ENCODE measurements at places on chromosomes 1 and 21.
A peak's percentile ranks its signal among the peaks of the same experiment; 100 is the strongest.

GRCh38 chr1:19312782-19313635 lies 883 bp downstream of the SLC66A1 start:
- DNase-seq: no peak

GRCh38 chr21:44918107-44918470 lies 2.6 kb downstream of the ITGB2 start:
- DNase-seq: no peak

- no peak for DNase-seq
Observed at GRCh38 chr1:161033751-161034150, 5.0 kb downstream of the TSTD1 start.

- DNase-seq: no peak
Observed at GRCh38 chr1:112247036-112247597, 148.9 kb upstream of the CTTNBP2NL start.

DNA sequence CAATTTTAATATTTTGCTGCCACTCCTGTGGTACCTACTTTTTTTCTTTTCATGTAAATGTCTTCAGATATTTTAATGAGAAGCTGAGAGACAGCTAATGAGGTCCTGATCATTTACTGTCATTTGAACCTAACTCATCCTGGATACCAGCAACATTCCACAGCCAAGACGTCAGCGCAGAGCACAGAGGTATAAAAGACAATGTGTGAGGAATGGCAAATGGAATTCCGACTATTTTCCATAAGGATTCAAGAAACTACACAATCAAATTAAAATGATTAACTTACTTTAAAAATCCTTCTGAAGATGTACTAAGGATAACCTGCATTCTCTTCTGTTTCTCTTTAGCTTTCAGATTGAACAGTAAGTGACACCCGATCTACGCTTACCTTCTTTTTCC lies 38.8 kb downstream of the HEATR1 start:
- no peak for DNase-seq

- no peak for DNase-seq
Observed at GRCh38 chr21:42509244-42509643, 4.4 kb upstream of the SLC37A1 start.

- no peak for DNase-seq
Observed at GRCh38 chr1:119874186-119874585, 22.1 kb downstream of the ADAM30 start.

DNA sequence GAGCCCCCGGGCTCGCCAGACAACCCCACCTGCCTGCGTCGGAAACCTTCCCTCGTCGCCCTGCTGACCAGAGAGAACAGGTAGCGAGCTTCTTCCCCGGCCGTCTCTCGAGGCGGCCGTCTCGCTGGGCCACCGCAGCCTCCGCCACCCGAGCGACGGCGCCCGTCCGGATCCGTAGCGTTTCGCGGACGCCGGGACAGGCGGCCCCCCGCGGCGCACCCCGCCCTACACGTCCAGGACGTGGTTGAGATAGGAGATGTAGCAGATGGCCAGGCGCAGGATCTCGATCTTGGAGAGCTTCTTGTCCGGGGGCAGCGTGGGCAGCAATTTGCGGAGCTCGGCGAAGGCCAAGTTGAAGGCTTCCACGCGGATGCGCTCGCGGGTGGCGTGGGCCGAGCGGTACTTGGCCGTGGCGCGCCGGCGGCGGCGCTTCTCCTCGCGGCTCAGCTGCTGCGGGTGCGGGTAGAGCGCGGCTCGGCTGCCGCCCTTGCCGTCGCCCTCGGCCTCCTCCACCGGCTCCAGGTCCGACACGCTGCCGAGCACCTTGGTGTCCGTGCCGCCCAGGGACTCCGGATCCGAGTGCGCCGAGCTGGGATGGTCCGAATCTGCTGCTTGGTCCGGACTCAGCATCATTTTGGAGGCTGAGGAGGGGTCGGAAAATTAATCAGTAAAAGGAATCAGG lies 3.0 kb downstream of the NHLH2 start:
- DNase-seq: no peak

DNA sequence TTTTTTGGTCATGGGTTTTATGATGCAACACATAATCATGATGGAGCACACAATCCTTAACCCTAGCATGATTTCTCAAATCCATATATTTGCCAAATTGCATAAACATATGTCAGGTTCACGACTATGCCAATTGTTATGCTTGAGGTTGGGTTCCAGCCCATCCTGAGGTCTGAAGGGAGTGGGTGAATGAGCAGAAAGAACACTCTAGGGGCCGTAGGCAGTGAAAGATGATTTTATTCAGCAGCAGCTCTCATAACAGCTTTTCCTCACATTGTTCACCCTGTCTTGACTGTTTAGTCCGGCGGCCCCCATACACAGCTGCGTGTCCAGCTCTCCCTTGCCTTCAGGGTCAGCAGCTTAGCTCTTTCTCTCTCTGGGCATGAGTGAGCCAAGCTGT lies 627.7 kb downstream of the PLA2G4A start:
- no peak for DNase-seq

- no peak for DNase-seq
Observed at GRCh38 chr1:194658090-194658439, 1471.7 kb upstream of the B3GALT2 start.

DNA sequence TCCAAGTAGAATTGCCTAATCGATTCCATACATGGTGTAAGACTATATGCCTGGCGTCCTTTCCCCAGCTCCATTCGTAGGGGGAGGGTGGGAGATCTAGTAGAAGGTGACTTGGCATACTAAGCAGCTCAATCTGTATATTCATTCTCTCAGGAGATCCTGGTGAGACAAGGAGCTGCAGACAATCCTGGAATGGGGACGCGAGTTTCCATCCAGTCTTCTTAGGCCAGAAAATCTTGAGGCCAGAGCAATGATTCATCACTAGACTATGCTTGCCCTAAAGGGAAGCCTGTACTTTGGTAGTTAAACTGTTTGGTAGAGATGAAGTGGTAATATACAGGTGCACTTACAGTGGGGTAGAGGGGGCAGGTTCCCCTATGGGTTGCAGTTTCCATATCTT lies 468.7 kb downstream of the ADGRL2 start:
- DNase-seq: no peak

- no peak for DNase-seq
Observed at GRCh38 chr1:224433701-224434672, 610 bp downstream of the WDR26 start.

- peak; percentile 59 for DNase-seq
Observed at GRCh38 chr1:160951443-160952128, 3.0 kb downstream of the ITLN2 start.

DNA sequence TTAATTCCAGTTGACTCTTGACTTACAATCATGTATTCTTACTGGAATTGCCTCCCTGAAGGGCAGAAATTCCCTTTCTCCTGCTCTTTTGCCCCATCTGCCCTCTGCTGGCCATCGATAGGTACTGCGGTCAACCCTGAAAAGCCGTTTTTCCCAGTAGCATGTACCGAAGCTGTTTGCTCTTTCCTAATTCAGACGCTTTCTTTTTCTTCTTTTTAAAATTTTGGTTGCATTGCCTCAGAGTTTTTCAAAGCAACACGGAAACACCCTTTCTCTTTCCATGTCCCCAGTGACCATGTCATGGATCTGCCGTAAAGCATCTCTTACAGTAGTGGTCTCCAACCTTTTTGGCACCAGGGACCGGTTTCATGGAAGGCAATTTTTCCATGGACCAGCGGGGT lies 164.2 kb upstream of the C1orf21 start:
- peak; percentile 39 for DNase-seq

DNA sequence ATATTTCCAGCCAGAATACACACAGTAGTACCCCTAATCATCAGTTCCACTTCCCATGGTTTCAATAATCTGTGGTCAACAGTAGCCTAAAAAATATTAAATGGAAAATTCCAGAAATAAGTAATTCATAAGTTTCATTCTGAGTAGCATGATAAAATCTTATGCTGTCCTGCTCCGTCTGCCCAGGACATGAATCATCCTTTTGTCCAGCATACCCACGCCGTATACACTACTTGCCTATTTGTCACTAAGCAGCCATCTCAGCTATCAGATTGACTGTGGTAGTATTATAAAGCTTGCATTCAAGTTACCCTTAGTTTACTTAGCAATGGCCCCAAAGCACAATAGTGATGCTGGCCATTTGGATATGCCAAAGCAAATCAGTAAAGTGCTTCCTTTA lies 118.7 kb downstream of the SLC5A9 start:
- DNase-seq: no peak

DNA sequence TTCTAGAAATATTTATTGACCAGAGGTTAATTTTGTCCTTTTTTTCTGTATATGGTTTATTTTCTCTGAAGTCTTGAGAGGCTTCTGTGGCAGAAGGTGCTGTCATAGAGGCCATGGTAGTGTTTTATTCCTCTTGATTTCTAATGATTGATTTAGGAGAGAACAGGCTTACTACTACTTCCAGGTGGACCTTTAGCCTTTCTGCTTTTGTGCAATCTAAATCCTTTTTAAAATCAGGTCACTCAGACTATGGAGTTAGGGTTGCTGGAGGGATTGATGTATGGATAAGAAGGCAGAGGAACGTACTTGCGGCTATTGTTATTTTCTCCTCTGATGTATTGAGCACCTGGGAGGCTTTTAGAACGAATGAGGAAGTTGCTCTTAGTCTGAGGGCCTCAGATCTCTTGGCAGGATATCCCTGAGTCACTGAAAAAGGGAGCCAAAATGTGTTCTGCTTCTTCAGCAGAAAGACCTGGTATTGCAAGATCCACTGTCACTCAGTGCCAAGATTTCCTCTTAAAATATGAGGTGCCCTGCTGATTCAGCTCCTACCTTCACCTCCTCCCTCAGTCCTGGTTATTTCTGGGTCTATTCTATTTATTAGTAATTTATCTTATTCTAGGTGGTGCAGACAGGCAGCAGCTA lies 277.4 kb downstream of the ZNF648 start:
- peak; percentile 48 for DNase-seq

GRCh38 chr1:115677182-115677555 lies 35.4 kb downstream of the VANGL1 start:
- peak; percentile 12 for DNase-seq

- DNase-seq: no peak
Observed at GRCh38 chr1:212649020-212649419, 40.5 kb downstream of the ATF3 start.

DNA sequence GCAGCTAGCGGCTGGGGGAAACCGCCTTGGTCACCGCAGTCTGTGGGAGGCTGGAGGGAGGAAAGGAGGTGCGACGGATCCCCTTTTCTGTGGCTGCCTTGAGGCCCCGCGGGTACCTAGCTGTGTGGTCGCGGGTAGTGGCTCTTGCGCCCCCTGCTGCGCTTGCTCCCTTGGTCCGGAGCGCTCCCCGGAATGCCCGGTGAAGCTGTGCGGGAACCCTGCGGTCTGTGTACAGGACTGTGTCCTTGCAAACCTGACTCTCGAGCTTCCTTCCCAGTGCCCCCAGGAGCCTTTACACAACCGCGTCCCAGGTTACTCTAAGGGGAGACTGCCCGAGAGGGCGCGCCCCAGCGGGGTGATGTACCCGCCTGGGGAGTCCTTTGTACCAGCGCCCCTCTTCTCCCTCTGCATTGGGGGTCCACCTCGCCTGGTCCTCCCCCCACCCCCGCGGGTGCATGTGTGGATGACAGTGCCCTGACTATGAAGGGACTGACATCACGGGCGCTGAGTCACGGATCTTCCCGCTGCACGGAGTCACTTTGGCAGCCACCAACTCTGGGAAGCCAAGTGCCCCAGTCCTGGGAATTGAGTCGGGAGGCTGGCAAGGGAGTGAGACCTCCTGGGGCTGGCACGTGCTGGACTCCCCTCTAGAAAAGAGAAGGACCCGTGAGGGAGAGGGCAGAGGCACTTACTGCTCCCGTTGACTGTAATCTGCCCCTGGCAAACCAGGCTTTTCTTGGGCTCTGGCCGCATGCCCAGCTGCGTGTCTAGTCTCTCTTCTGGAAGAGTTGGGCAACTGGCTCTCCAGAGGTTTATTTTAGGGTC lies 816 bp downstream of the IL6R start:
- DNase-seq: peak; percentile 70

- DNase-seq: no peak
Observed at GRCh38 chr1:43312212-43312623, 11.4 kb downstream of the TIE1 start.

GRCh38 chr1:176880955-176881595 lies 283.4 kb downstream of the ASTN1 start:
- DNase-seq: no peak

GRCh38 chr21:33355996-33356395 lies 31.2 kb downstream of the IFNAR1 start:
- DNase-seq: no peak

- DNase-seq: no peak
Observed at GRCh38 chr1:30374400-30375070, 348.9 kb downstream of the MATN1 start.

- peak; percentile 87 for DNase-seq
Observed at GRCh38 chr1:107535091-107535490, 394.3 kb downstream of the NTNG1 start.

- no peak for DNase-seq
Observed at GRCh38 chr21:23218667-23219066, 2220.5 kb downstream of the NCAM2 start.

DNA sequence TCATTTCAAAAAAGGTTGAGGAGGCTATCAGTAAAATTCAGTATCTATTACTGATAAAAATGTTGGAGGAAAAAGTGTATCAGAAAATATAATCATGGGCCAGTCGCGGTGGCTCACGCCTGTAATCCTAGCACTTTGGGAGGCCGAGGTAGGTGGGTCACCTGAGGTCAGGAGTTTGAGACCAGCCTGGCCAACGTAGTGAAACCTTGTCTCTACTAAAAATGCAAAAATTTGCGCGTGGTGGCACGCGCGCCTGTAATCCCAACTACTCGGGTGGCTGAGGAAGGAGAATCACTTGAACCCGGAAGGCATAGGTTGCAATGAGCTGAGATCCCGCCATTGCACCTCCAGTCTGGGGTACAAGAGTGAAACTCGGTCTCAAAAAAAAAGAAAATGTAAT lies 5.3 kb upstream of the ATP1A4 start:
- no peak for DNase-seq

DNA sequence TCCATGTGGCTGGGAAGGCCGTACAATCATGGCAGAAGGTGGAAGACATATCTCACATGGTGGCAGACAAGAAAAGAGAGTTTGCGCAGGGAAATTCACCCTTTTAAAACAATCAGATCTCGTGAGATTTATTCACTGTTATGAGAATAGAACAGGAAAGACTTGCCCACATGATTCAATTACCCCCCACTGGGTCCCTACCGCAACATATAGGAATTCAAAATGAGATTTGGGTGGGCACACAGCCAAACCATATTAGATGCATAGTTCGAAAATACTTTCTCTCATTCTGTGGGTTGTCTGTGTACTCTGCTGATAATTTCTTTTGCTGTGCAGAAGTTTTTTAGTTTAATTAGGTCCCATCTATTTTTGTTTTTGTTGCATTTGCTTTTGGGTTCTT lies 990.3 kb downstream of the PLA2G4A start:
- DNase-seq: no peak

DNA sequence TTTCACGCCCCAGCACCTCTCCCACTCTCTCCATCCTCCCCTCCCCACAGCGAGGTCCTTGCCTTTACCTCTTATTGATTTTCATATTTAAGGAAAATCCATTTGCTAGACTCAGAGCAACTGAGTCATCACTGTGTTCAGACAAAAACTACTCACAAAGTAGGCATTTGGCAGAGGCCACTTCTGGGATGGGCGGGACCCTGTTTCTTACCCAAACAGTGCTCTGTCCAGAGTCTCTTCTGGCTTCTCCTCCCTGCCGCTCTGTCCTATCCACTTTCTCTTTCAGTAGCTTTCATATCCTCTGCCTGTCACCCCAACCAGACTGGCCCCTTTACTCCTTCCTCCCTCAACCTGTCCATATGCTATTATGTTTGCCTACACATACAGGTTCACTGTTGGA lies 2.4 kb upstream of the NAV1 start:
- DNase-seq: peak; percentile 37
